ENCODE measurements at places on chromosomes 12 and 14.

DNA sequence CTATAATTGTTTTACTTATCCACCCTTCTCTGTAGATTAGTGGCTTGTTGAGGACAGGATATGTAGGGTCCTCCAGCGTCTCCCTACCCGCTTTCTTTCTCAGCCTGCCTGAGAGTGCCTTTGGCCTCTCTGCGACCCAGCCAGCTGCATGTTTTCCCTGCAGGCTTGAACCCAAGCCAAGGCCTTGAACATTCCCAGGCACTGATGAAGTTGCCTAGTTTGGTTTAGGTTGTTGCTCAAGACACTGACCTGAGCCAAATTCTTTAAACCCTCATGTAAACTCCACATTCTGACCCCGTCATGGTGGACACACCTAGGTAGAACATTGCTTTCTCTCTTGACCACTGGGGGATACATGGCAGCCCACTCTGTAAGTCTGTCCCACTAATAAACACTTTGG lies 33.4 kb upstream of the TXNRD1 start:
- DNase-seq: no peak

- DNase-seq: no peak
Observed at GRCh38 chr14:69008421-69008884, 29.4 kb upstream of the ACTN1 start.

DNA sequence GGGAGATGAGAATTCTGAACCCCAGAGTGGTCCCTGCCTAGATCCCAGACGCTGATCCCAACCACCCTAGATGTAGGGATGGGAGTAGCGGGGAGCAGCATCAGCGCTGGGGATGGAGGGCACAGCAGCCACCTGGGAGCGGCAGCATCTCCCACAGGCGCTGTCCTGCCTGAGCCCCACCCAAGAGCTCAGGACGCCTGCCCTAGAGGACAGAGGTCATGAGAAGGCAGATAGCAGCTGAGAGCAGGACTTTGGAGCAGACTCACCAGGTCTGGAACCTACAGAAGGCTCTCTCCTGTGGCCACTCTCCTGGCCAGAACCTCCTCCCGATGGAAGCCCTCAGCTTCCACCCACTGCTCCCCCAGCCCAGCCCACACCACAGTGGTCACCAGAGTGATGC lies 7.2 kb downstream of the CCDC85C start:
- DNase-seq: no peak

DNA sequence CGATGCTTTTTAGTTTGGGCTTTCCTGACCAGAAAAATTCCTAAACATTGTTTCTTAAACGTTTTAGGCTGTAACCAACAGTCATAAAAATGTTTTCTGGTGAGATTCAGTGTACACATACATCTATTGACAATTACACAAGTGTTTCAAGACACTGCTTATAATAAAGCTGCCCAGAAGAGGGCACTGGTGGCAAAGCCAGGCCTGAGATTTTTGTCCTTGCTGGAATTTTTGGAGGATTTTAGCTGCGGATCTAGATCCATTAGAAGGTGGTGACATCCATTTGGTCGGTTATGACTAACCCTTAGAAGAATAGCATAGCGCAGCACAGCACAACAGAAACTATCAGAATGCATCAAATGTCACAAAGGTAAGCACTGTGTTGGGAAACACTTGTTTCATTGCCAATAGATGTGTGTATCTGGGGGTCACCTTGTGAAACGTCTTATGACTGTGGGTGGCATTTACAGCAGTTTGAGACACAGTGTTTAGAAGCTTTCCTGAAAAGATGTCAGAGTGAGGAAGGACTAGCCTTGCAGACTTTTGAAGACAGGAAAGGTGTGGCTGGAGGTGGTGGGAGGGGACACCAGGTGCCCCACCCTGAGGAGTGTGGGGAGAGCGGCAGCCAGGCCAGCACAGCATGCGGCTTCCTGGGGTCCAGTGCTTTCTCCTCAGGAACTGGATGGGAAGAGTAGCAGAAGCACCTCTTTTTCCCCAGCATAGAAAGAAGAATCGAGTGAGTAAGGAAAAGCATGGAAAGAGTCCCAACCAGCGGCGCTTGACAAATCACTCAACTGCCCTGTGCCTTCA lies 54.7 kb upstream of the FKBP4 start:
- DNase-seq: no peak

DNA sequence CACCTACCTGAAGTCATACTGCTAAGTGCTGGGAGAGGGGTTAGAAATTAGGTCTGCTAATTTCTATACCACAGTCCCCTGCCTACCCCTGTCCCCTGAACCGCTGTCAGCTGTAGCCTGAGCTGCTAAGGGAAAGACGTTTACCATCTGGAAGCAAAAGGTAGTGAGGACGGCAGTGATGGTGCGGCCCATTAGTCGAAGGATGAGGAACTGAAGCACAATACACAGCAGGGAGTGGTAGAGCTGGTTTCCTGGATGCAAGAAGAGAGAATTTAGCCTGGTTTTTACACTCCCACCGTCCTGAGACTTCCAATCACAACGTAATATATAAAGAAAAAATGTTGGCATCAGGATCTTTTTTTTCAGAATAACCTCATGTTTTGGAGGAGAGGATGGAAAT lies 11.8 kb downstream of the EMG1 start:
- no peak for DNase-seq

GRCh38 chr12:46608431-46609272 lies 217.1 kb downstream of the SLC38A4 start:
- no peak for DNase-seq

DNA sequence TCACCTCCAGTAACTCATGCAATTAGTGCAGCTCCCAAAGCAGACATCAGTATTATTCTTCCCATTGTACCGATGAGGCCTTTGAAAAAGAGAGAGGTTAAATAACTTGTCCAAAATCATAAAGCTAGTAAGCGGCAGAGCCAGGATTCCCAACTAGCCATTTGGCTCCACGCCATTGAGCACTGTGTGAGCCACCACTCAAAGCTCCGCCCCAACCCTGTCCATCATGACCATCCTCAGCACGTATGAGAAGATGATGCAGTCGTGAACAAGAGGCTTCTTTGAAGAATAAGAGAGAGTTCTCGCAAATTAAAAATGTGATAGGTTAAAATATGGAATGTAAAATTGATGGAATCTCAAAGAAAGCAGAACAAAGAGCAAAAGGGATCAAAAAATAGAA lies 14.6 kb downstream of the CLMN start:
- DNase-seq: no peak

GRCh38 chr12:90013409-90013808 lies 304.8 kb upstream of the ATP2B1 start:
- no peak for DNase-seq

GRCh38 chr12:128794661-128795529 lies 28.9 kb downstream of the SLC15A4 start:
- no peak for DNase-seq

- no peak for DNase-seq
Observed at GRCh38 chr12:20183563-20183962, 184.8 kb upstream of the PDE3A start.

GRCh38 chr14:85442996-85443395 lies 86.9 kb upstream of the FLRT2 start:
- DNase-seq: no peak

DNA sequence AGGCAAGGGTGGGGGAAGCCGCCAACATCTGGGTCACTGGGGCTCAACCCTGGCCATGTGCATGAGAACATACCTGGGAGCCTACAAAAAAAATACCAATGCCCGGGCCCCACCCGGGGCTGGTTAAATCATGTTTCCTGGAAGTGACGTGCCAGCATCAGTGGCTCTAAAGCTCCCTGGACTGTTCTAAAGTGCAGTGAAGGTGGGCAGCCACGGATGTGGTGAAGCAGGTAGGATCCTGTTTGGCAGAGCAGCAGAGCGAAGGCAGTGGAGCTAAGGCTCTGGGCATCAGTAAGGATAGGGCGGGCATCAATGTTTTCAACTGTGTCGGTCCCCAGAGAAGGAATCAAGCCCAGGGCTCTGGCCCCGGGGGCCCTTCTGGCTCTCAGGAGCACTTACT lies 525 bp upstream of the GPR68 start:
- peak; percentile 64 for DNase-seq

- no peak for DNase-seq
Observed at GRCh38 chr14:83777516-83777915, 1752.4 kb upstream of the FLRT2 start.

DNA sequence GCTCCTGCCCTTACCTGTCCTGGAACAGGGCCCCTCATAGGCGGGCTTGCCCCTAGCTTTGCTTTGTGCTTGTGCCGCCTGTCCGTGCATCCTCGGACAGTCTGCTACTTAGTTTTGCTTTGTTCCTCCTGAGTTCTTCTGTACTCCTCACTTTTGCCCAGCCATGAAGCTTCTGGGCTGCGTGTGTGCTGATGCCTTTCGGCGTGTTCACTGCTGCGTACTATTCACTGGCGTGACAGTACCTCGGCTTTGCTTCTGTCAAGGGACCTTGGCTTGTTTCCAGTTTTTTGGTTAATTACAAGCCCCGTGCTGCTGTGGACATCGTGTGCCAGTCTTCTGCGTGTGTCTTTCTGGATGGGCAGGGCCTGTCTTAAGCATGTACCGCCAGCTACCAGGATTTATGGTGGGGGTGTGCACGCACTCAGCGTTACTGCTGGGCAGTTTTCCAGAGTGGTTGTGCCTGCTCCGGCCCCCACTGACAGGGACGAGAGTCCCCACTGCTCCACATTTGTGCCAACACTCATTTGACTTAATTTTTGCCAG lies 2.5 kb downstream of the PACS2 start:
- no peak for DNase-seq

DNA sequence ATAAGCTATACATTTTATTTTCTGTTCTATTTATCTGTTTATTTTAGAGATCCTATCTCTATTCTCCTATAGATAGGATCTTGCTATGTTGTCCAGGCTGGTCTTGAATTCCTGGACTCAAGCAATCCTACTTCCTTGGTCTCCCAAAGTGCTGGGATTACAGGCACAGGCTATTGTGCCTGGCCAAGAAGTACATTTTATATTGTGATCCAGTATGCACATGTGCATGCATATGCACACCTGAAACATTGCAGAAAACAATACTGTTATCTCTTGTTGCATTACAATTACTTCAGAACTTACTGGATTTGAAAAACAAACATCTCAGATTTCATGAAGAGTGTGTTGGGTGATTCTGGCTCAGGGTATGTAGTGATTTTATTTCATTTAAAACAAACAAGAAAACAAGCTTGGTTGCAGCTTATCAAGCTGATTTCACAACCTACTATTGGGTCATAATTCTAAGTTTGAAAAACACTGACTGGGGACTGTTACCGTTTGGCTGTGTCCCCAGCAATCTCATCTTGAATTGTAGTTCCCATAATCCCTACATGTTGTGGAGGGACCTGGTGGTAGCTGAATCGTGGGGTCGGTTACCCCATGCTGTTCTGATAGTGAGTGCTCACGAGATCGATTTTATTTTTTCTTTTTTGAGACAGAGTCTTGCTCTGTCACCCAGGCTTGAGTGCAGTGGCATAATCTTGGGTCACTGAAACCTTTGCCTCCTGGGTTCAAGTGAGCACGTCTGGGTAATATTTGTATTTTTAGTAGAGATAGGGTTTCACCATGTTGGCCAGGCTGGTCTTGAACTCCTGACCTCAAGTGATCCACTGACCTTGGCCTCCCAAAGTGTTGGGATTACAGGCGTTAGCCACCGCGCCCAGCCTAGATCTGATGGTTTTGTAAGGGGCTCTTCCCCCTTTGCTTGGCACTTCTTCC lies 31.3 kb downstream of the ERC1 start:
- DNase-seq: no peak
